ENCODE measurements at places on chromosomes 7 and 10. TPM values are rescaled to one million over a fixed set of nuclear protein-coding genes. Genes with fewer than 3 reads are reported as not detected.

The ZNF853 gene
- total RNA-seq, result 3.8 TPM

DNA sequence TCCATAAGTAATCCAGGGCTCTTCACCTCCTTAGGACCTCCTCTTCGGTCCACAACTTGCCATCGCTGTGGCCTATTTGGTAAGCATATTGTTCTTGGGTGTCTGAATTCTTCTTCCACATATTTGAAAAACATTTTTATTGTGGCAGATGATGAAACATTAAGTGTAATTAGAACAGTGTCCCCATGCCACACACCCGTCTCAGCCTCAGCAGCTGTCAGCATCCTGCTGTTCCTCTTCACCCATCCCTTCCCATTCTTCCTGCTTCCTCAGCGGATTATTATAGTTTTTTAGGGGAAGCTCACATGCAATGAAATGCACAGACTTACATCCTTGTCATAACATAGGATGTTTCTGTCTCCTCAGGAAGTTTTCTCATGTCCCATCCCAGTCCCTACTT lies 20.1 kb downstream of the TDRD1 start:
- DNase-seq, result no peak

GRCh38 chr7:94412762-94413322 lies 18.1 kb downstream of the COL1A2 start:
- no peak for DNase-seq

DNA sequence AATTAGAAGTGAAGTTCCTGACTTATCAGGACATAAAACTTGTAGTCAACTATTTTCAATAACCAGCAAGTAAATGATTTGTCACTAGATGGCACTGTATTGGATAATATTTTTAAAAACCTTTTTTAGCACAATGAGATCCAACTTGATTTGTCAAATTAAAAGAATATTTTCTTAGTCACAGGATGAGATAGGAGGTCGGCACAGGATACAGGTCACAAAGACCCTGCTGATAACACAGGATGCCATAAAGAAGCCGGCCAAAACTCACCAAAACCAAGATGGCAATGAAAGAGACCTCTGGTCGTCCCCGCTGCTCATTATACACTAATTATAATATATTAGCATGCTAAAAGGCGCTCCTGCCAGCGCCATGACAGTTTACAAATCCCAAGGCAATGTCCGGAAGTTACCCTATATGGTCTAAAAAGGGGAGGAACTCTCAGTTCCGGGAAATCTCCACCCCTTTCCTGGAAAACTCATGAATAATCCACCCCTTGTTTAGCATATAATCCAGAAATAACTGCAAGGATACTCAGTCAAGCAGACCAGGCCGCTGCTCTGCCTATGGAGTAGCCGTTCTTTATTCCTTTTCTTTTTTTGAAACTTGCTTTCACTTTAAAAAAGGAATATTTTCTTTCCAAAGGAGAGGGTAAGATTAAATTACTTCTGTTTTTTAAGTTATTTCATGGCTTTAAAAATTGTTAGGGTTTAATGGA lies 255.7 kb upstream of the MKLN1 start:
- DNase-seq, result no peak

DNA sequence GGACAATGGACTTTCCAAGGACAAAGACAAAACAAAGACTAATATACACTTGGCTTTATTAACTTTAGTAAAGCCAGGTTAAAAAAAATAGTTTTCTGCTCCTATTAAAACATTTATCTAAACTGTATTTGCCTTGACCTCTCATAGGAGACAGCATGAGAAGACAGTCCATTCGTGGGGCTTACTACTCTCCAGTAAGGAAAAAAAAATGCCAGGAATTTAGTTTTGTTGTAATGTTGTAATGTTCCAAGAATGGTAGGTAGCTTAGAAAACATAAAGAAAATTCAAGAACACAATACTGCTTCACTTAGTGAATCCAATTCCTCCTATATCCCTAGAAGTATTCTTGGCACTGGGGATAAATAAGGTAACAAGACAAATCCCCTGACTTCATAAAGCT lies 81.7 kb downstream of the KMT2C start:
- DNase-seq, result no peak

The OGDHL gene
- total RNA-seq, result not detected

The SPAM1 gene
- total RNA-seq, result not detected

GRCh38 chr10:51862149-51862548 lies 162.8 kb upstream of the CSTF2T start:
- no peak for DNase-seq
